ENCODE measurements at places on chromosomes 7 and 10.

GRCh38 chr7:1777122-1777521 lies 107.0 kb downstream of the ELFN1 start:
- DNase-seq, result no peak

DNA sequence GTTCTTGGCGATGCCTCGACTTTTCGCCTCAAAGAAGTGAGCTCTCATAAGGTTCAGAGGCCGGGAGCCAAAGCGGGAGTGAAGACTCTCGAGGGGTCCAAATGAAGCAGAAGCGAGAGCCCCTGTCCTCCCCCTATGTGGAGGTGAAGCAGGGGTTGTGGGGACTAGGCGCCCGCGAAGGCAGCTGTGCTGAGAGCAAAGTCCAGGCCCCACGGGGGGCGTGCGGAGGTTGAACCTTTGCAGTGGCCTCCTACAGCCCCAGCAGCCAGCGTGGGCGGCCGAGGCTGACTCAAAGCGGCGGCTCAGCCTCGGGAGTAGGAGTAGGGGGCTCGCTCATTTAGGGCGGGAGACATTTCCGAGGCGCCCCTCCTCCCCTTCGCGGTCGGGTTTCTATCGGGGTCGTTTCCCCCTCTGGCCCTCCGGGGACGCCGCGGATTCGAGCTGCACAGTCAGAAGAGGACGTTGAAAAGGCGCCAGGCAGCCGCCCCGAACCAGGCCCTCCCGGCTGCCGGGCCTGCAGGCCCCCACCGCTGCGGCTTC lies 553 bp upstream of the ADD3 start:
- DNase-seq, result no peak

DNA sequence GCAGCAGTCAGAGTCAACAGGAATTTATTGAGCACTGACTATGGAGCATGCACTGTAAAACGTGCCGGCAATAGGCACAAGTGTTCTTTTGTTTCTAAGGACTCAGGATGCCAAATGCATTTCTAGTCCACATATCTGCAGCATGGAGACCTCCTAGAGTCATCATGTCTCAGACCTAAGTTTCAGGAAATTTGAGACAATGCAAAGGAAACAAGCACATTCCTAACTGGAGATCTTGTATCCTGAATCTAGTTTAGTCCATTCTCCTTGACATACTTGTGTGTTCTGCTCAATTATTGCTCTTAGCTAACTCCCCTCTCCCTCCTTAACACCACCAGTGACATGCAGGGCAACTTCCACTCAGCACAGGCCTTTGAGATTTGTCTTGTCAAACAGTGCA lies 173.2 kb downstream of the ZNF438 start:
- DNase-seq, result no peak

GRCh38 chr10:42754155-42755027 lies 28.2 kb upstream of the BMS1 start:
- peak; percentile 3 for DNase-seq

DNA sequence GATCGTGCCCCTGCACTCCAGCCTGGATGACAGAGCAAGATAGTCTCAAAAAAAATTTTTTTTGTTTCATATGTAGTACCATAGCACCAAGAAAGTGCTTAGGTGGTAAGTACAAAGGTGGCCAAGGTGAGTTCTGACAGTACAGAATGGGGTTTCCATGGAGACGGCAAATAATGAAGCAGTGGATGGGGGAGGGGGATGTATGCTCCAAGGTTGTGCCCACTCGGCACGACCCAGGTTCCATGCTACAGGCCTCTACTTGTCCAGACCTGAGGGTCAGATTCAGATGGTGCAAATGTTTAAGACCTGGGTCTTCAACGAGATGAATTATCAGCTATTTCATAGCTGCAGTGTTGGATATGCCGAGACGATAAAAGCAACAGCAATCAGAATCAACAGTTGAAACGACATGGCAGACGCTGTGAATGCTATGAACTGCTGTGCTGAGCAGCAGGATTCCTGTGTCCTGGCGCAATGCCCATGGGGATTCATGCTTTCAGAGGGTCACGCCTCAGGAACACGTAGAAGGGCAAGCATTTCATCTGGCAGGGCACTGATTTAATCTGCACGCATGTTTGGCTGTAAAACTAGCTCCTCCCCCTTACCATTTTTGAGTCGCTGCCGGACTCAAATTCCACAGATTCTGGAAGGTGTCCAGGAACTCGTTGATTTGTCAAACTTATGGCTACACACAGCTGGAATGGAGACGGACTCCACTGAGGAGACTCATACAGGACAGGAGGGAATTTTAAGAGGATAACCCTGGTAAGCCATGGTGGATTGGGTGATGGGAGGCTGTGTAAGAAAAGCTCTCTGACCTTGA lies 256.5 kb downstream of the FRMD4A start:
- DNase-seq, result peak; percentile 30

DNA sequence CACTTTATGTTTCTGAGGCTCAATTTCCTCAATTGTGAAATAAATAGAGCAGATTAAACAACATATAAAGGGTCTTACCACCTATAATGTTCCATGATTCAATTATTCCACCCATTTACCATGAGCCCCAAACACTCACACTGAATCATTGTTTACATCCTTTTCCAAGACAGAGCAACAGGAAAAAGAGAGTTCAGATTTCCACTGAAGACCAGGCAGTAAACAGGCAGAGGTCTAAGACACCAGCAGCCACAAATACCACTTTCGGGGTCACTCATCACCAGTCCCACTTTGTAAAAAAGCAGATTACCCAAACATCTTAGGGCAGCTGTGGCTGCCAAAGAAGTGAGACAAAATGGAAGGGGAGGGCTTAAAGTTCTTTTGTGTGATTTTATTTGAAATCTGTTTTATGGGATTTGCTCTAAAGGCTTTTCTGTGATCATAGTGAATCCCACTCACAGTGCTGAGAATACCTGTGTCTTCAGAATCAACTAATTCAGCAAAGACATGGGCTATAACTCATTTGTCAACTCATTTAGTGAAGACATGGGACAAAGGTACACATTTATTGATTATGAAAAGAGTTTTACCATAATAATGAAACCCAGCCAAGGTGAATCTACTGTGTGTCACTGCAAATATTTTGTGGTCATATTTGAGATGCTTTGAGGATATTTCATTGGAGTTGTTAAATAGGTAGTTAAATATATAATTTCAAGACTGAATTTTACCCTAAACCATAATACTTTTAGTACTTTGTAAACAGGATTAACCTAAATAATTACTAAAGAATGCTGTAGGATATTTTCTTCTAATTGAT lies 24.8 kb upstream of the DLD start:
- DNase-seq, result no peak

DNA sequence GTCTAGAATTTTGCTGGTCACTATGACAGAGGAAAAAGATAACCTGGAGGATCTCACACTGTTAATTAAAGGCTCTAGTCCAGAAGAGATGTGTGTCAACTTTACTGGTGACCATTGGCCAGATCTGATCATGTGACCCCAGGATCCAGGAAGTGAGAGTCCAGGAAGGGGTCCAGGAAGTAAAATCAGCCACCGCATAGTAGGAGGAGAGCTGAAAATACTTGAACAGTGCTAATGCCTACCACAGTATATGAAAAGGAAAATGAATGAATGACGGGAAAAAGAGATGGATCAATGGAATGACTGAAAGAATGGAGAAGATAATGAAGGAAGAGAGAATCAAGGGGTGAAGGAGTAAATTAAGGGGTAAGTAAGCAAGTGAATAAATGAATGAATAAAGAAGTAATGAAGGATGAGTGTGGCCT lies 415.3 kb downstream of the RPS24 start:
- DNase-seq, result no peak

GRCh38 chr10:30631188-30631587 lies 1.6 kb upstream of the LYZL2 start:
- no peak for DNase-seq

GRCh38 chr10:44309361-44309760 lies 75.5 kb downstream of the CXCL12 start:
- DNase-seq, result no peak

- peak; percentile 23 for DNase-seq
These were observed 174.8 kb downstream of the PTEN start for GRCh38 chr10:88038268-88038667.

DNA sequence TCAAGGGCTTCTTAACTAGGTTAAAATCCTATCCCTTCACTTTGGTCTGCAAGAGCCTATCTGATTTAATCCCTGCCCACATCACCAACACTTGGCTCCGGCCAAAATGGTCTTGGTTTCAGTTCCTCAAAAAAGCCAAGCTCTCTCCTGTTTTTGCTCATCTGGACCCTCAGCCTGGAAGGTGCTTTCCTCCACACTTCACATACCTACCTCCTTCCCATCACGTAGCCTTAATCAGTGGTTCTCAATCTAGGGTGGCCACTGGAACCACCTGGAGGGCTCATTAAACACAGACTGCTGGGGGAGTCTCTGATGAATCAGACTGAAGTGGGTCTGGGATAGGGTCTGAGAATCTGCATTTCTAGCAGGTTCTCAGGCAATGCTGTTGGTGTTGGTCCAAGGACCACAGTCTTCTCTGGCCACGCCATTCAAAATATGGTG lies 227.0 kb upstream of the AOAH start:
- no peak for DNase-seq

GRCh38 chr7:44225566-44226395 lies 25.0 kb downstream of the YKT6 start:
- DNase-seq, result peak; percentile 72

DNA sequence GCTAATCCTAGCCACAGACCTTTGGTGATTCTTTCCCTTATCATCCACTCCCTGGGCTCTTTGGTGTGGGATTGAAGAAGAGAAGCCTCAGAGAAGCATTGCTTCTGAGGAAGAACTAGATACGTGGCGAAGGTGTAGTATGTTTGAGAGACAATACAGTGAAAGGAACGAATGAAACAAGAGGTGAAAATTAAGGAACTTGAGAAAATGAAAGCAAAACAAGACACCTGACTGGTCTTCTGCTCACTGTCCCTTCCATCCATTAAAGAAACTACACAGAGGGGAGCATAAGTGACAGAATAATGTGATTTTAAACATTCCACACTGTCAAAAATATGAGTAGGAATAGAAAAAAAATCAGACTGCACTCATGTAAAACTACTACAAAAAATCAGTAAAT lies 219.6 kb upstream of the NPSR1 start:
- DNase-seq, result no peak

DNA sequence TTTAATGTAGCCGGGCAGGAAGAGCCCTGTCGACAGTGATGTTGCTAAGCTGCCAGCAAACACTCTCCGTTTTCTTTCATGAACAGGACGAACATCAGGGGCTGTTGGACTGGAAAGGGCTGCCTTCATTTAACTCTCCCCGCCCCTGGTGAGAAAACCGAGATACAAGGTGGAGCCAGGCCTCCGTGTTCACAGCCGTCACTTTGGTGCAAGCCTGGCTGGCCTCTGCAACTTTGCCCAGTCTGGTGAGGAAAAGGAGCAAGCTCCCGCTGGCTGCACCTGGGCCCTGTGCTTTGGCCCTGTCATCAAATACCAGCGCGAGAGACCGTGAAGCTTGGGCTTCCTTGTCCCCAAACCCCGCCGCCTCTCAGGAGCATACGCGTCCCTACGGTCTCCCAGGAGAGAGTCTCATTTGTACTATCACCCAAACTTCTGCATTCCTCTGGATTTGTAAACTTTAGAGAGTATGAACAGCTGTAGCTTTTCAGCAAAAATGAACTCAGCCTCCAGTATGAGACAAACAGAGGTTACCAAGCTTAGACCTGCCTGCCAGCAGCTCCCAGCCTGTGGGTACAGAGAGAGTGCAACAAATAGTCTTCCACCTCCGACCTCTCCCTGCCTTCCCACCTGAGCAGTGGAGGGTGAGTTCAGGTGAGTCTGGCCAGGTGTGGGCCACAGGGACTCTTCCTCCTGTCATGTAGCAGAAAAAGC lies 445.3 kb upstream of the MGMT start:
- DNase-seq, result no peak

- DNase-seq, result no peak
These were observed 17.3 kb downstream of the DAGLB start for GRCh38 chr7:6430271-6430940.

GRCh38 chr7:157540020-157540419 lies 203.2 kb downstream of the DNAJB6 start:
- DNase-seq, result no peak

DNA sequence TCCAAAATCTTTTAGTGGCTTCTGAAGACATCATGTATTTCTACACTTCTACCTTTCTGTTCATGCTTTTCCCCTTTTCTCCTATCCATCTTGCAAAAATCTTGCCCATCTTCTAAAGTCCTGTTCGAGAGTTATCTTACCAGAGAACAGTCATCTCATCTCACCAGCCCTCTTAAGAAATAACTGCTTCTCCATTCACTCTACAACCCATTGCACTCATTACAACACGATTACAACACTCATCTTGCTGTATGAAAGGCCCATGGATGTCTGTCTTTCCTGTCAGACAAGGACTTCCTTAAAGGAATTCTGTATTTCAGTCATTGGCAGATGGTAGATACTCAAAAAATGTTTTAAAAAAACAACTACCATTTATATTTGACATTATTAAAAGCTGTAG lies 30.8 kb downstream of the ZNF438 start:
- no peak for DNase-seq

- no peak for DNase-seq
These were observed 94.1 kb downstream of the GRM8 start for GRCh38 chr7:127158659-127159058.

GRCh38 chr7:3272691-3273141 lies 28.3 kb upstream of the SDK1 start:
- no peak for DNase-seq

GRCh38 chr7:36115448-36116321 lies 37.4 kb upstream of the EEPD1 start:
- DNase-seq, result no peak

DNA sequence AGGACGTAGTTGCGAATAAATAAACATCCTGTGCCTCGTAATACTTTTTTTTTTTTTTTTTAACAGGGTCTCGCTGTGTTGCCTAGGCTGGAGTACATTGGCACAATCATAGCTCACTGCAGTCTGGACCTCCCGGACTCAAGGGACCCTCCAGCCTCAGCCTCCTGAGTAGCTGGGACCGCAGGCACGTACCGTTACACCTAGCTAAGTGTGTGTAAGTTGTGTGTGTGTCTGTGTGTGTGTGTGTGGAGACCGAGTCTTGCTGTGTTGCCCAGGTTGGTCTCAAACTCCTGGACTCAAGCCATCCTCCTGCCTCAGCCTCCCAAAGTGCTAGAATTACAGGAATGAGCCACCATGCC lies 573 bp upstream of the PON2 start:
- no peak for DNase-seq
